ENCODE measurements at places on chromosomes 12 and 14.

- DNase-seq = no peak
Measured at GRCh38 chr14:96112032-96112431, 72.9 kb downstream of the C14orf132 start.

- no peak for DNase-seq
Measured at GRCh38 chr12:59079002-59079401, 158.7 kb upstream of the LRIG3 start.

DNA sequence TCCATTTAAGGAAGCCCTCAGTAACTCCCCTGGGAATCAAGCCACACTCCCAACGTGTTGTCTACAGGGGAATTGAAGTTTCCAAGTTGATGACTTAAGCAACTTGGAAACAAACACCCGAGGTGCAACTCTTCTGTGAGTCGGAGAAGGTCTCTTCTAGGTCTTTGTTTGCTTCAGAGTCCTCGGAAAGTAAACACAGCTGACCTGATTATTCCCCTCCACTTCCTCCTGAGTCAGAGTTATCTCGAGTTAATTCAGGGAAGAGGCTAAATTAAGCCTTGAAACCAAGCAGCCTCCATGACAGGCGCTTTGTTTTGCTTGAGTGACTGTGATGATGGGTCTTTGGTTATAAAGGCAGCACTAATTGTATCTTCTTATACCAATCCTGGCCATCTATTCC lies 41.8 kb downstream of the TUNAR start:
- DNase-seq = no peak

DNA sequence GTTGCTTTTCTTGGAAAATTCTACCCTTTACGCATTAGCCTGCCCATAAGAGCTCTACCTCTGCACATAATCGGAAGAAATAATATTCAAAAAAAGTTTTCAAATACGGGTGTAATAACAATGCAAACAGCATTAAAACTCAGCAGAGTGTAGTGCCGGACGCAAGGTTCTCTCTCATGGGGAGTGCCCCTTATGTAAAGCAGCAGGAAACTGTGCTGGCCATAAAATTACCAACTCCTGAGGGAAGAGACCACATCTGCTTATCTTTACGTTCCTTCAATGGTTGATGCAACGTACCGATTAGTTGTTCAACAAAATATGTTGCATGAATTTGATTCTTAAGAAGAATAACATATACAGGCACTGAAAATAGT lies 118.7 kb upstream of the TMCC3 start:
- no peak for DNase-seq

GRCh38 chr14:46323404-46323762 lies 328.2 kb downstream of the RPL10L start:
- no peak for DNase-seq

DNA sequence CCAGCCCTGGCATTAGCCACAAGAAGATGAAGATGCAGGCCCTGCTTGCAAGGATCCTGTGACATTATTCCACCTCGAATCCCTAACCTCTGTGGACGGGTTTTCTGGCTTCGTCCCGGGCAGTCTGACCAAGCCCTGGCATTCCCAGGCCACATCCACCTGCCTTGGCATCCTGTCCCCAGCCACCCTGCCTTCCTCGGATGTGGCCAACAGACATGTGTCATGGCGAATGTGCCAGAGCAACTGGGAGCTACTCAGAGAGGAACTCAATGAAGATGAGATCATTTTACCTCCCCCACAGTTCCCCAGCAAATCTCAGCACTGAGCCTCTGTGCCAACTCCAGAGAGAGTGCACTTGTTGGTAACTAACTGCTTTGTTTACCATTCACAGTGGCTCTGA lies 33.5 kb upstream of the KCNA5 start:
- no peak for DNase-seq

DNA sequence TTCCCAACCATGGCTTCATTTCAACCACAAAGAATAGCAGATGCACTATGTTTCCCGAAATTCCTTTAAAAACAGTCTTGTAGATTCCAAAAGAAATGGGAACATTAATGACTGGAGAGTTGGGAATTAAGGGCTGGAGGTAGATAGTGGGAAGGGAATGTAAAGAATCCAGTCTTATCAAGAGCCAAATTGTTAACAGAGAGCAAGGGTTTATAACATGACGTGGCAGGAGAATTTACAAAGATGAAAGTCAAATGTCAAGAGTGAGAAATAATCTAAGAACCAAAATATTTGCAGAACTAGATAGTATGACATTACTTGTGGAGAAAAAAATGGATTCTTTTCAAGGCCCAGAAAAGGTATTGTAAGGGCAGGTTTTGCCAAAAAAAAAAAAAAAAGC lies 200.9 kb downstream of the GRIN2B start:
- no peak for DNase-seq

DNA sequence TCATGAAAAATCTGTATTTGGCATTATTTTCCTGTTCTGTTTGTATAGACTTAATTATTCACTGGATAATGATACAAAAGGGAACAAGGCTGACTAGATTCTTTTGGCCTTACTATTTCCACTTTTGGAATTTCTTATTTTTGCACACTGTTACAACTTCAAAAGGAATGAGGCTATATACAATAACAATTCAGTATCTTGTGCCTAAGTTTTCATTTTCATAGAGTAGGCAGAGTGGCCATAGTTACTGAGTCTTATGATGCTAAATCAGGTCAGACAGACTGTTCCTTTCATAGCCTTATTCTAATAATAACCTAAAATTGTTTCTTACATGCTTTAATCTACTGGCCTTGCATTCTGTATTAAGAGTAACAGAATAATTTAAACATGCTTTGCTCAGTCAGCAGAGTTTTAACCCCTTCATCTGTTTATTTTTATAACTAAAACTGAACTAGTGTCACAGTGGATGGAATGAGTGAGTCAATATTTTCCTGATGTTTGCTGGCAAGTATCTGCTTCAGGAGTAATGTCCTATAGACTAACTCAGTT lies 10.5 kb downstream of the TTC8 start:
- DNase-seq = no peak

- peak; percentile 80 for DNase-seq
Measured at GRCh38 chr12:40002178-40003169, 103.4 kb downstream of the SLC2A13 start.

DNA sequence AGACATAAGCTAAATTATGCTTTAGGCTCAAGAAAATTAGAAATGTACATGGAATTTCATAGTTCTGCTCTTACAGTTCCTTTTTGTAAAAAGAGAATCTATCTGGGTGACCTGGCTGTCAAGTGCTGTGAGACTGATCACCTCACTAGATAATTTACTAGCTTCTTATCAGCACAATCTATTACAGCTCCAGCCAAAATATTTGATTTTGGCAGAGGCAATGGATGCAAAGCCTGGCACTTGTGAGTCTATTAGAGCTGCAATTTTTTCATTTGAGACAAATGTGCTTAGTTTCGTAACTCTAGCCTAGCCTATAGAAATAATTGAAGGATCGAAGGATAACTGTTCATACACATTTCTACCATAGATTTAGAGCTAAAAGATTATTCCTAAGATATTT lies 927.5 kb downstream of the SLC6A15 start:
- DNase-seq = no peak

- DNase-seq = no peak
Measured at GRCh38 chr14:48748151-48748675, 838.0 kb downstream of the RPS29 start.

DNA sequence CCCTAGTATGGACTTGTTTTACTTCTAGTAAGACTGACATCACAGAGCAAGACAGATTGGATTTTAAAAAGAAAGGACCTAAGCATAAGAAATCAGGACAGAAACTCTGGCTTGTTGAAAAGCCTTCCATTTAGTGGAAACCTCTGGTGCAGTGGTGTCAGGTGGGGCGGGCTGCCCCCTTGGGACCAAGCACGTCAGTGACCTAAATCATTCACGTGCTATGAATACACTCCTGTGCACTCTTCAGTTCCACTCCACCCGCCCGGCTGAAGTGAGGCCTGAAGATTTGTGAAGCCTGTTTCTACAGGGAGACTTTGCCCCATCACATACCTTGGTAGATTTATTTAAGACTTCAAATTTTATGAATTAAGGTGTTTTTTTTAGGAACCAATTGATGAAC lies 58.2 kb upstream of the STRN3 start:
- no peak for DNase-seq

- peak; percentile 79 for DNase-seq
Measured at GRCh38 chr12:2944401-2945047, 14.7 kb upstream of the TEAD4 start.

GRCh38 chr12:97275256-97275655 lies 187.3 kb upstream of the RMST start:
- no peak for DNase-seq

GRCh38 chr14:37246427-37246829 lies 48.7 kb downstream of the MIPOL1 start:
- DNase-seq = peak; percentile 72

GRCh38 chr12:107384645-107385044 lies 291.3 kb upstream of the CRY1 start:
- no peak for DNase-seq

DNA sequence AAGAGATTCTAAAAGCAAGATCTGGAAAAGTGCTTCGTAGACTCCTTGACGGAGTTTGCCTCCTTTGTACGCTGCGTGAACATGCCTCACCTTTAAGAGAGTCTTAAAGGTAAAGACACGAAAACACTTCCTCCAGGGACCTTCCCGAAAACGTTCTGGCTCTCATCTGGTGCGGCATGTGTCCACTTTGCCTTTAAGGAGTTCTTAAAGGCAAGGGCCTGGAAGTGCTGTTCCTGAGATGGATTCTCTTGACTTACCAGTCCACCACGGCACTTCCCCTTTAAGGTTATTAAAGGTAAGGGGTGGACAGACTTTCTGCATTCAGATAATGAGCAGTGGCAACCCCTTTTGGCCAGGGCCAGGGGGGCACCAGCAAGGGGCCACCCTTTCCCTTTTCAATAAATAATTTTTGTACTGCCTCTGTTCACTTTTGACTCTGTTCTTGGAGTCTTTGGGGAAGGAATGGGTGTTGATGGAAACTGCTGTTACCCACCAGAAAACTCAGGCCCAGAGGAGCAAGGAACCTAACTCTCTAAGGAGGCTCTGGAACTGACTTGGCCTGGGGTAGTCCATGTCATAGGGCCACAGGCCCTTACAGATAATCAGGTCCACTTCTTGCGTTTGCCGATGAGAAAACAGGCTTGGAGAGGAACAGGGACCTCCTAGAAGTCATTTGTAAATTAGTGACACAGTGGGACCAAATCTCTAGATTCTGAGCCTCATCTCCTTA lies 4.4 kb downstream of the REM2 start:
- peak; percentile 94 for DNase-seq

DNA sequence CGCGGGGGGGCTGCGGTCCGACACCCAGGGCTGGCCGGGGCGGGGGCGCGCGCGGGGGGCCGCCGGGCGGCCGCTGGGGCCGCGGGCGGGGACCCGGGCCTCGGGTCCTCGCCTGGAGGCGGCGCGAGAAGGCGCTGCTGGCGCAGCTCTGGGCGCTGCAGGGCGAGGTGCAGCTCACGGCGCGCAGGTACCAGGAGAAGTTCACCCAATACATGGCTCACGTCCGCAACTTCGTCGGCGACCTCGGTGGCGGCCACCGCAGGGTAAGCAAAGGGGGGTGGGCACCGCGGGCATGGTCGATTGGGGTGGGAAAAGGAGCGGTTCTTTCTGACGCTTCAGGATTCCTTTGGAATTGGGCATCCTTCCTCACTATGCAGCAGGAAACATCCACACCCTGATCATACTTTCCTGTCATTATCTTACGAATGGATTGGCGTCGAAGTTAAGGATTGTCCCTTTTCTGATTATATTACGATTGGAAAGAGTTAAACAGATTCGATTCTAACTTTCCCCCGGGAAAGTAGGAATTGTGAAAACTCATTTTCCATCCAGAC lies 798 bp downstream of the PDZRN4 start:
- no peak for DNase-seq

- no peak for DNase-seq
Measured at GRCh38 chr14:32014057-32014456, 63.0 kb upstream of the ARHGAP5 start.

DNA sequence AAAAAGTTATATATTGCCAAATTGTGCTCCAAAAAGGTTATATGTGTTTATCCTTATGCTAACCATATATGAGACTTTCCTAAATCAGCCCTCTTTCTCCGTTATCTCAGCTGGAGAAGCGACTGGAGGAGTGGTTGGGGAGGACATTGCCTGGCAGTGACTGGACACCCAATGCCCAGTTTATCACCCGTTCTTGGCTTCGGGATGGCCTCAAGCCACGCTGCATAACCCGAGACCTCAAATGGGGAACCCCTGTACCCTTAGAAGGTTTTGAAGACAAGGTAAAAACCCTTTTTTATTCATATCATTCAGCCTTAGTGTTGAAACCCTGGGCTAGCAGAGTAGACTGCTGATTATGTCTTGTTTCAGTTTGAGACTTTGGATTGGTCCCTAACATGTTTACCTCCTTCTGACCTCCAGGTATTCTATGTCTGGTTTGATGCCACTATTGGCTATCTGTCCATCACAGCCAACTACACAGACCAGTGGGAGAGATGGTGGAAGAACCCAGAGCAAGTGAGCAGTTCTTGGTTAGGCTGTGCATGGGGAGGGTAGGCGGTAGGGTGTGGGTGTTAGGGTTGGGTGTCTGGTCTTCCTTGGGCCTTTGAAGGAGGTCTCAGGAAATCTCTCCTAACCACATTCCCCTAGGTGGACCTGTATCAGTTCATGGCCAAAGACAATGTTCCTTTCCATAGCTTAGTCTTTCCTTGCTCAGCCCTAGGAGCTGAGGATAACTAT lies 8.6 kb downstream of the DDIT3 start:
- no peak for DNase-seq

GRCh38 chr12:91186156-91186555 lies 3.5 kb upstream of the DCN start:
- DNase-seq = no peak

- DNase-seq = no peak
Measured at GRCh38 chr12:90672081-90672480, 282.9 kb downstream of the CCER1 start.

DNA sequence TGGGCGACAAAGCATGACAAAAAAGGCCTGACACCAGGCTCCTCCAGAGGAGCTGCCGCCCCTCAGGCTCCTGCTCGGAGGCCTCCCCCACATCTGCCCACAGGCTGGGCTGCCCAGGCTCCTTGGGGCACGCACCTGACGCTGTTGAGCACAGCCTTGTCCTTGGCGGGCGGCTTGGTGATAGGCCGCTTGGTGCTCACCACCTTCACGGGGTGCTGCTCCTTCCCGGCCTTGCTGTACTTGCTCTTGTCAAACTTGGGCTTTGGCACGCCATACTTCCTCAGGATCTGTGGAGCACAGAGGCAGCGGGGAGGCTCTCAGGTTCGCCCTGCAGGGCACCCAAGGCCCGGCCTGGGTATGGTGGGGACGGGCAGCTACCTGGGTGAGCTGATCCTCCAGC lies 53.4 kb downstream of the TRAFD1 start:
- DNase-seq = no peak

- DNase-seq = no peak
Measured at GRCh38 chr12:111027431-111027830, 107.1 kb upstream of the MYL2 start.
